Head of caudate nucleus (tissue), 42 donors: ENCODE measurements at places on chromosomes 1 and 21.

- DNase-seq, result no peak
These were observed 61.0 kb downstream of the KCNK2 start for GRCh38 chr1:215143497-215143896.

- DNase-seq, result no peak
These were observed 30.2 kb upstream of the GBP5 start for GRCh38 chr1:89302697-89303332.

DNA sequence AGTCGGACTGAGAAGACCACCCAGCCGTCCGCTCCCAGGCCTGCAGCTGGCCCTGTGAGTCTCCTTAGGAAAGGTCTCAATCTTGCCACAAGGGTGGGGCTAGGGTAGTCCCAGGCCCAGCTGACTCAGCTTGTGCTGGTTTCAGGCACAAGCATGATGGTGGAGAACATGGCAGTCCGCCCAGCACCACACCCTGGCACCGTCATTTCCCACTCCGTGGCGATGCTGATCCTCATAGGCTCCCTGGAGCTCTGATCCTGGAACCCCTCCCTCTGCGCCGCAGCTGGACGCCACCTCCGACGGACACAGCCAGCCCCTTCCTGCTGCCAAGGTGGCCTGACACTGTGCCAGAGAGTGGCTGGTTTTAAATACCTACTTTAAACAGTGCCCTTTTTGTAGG lies 10.7 kb downstream of the TMEM81 start:
- DNase-seq, result no peak

DNA sequence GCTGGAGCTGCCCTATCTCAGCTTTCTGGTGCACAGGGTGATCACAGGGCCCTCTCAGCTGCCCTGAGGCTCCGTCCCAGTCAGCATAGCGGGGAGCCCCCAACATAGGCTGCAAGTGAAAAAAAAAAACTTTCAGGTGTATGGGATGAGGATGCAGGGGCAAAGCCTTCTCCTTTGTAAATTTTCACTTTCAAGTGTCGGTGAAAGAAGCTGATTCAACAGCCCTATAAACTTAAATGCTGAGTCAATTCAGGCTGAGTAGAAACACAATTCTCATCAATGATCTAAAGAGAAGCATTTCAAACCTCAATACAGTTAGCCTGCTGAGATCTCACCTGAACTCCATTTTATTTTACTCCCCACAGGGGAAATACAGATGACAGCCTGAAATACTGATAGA lies 171.2 kb downstream of the SEC16B start:
- DNase-seq, result no peak

DNA sequence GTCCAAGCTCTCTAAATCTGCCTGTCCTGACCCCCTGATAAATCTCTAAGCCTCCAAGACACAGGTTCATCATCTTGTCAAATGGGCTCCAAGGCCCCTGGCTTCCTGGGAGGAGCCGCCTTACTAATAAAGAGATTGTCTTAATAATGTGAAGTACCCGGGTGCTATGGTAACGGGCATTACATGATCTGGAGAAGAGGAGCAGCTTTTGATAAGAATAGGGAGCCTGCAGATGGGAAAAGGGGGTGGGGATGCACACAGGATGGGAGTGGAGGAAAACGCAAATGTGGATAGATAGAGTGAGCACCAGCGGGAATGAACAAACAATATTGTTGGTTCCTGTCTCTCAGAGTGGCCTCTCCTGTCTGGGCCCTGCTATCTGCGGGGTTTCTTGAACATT lies 11.9 kb upstream of the RXRG start:
- DNase-seq, result no peak

DNA sequence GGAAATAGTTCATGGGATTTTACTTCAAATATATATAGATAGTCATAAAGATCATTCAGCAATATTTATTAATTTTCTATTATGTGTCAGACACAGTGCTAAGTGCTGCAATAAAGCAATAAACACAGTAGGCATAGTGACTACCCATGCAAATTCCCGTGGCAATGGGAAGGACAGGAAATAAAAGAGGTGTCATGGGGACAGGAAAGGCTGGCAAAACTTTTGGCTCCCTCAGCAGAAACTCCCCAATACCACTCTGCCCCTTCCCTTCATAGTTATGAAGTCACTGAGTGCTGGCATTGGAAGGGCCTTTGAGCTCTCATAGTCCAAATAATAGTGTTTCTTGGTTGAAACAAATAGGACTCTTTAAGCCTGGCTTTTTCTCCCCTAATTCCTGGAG lies 104.4 kb upstream of the DPT start:
- DNase-seq, result no peak

- no peak for DNase-seq
These were observed 17.5 kb downstream of the MAB21L3 start for GRCh38 chr1:116128664-116129063.

DNA sequence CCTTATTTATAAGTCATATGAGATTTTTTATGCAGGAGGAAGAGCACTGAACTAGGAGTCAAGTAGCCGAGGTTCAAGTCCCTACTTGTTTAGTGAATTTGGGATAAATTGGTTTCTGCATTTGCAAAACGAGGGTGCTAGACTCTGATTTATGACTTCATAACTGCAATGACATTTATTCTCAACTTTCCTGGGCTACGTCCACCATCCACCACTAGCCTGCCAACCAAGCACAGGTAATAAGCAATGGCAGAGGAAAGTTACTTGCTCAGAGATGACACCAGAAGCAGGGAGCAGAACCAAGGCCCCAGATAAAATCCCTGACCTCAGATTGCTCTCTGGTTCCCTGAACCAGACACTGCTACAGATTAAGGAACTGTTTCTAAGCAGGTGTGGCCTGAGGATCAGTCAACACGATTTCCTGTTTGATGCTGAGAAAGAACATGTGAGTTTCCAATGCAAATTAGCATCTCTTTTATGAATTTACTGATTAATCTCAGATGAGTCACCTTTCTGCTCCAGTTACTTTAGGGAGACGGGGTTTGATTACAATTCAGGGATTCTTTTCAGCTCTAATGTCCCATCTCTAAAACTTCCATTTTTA lies 52.7 kb downstream of the PLPP3 start:
- DNase-seq, result no peak
